ENCODE measurements at places on chromosomes 12 and 14.
A peak's percentile ranks its signal among the peaks of the same experiment; 100 is the strongest.

DNA sequence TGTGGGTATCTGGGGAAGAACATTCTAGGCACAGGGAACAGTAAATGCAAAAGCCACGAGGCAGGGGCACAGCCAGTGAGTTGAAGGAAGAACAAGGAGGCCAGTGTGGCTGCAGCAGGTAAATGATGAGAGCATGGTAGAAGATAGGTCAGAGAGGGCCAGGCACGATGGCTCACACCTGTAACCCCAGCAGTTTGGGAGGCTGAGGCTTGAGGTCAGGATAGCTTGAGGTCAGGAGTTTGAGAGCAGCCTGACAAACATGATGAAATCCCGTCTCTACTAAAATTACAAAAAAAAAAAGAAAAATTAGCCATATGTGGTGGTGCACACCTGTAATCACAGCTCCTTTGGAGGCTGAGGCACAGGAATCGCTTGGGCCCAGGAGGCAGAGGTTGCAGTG is 86.7 kb upstream of the ESRRB start:
- DNase-seq = no peak

DNA sequence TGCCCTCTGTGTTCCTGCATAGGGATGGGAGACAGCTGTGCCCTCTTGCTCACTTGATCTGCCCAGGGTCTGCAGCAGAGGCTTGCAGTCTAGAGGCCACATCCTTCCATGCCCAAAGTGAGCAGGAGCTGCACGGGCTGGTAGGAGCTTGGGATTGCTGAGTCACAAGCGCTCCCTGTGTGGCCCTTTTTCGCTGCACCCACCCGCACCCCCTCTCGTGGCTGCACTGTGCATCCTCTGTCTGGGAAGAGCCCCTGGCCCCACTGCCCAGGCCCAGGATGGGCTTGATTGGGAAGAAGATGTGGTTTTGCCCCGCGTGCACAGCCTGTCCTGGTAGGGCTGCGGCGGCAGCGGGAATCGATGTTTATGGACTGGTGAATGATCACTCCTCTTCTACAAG is 192.4 kb downstream of the TSPAN9 start:
- DNase-seq = no peak

DNA sequence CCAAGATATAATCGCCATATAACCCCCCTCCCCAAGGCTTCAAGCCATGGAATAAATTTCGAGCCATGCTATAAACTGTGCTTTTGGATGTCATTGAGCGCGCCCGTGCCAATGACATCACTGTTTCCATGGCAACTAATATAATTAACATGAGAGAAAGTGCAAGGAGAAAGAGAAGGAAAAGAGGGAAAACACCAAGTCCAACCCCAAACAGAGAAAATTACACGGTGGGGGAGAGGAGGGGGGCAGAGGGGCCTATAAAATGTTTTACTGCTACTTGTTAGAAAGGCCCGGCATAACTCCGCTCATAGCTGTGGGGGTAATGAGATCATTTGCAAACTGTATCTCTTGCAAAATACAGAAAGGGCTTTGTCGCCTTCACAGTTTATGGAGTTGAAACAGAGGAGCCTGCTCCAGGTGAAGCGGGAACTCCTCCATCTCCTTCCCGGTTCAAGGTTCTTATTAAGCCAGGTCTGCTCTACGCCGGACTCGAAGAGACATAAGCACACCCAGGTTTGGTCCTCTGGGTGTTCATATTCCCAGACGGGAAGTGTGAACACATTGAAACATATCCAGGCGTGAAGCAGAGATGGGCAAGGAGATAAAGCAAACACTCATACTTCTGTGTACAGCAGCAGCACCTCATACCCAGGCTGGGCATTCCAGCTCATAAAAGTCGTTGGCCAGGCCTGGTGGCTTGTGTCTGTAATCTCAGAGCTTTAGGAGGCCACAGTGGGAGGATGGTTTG is 99.1 kb upstream of the MAP1LC3B2 start:
- no peak for DNase-seq

DNA sequence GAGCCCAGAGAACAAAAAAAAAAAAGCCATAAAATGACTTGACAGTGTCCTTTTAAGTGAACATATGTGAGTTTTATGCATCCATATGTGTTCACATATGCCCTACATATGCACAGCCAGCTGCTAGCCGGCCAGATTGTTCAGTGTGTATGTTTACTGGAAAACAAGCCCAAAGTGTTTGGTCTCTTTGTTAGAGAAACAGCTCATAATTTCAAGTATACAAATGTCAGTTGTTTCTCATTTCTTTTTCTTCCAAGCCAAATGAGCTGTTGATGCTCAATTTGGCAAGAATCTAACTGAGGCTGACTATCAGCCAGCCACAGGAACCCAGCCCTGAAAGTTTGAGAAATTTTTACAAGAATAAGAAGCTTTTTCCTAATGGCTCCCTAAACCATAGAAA is 60.8 kb upstream of the TSPAN8 start:
- DNase-seq = no peak

- no peak for DNase-seq
These were observed 328.2 kb downstream of the CACNA1C start for GRCh38 chr12:2380946-2381345.

DNA sequence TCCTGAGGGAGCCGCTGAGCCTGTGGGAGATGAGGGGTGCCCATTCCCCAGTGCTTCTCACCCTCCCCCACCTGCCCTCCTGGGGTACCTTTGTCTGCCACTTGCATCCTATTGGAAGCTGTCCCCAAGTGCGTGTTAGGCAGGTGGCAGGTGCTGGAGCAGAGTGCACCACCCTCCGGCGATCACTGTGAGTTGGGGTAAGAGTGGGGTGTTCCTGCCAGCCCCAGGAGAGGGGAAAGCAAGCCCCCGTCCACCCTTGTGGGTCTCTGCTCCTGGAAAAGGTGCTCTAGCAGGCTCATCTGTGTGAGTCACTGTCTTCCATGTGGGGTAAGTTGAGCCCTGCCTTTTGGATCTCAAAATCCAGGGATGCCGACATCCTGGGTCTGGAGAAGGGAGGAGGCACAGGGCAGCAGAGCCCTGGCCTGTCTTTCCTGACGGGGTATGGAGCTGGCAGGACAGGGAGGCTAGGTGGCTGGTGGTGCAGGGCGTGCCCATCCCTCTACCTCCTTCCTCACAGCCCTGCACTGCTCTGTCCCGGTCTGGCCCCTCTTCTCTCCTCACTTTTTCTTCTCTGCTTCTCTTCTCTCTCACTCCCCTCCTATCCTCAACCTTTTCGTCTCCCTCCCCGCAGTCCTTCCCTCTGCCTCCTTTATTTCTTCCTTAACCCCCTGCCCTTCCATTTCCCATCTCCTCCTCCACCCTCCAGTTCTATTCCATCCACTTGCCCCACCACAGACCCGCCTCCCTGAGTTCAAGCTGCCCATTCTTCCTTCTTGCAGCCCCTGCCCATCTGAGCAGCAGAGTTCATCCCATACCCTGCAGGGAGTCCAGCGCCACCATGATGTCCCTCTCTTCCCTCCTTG is 20.1 kb upstream of the KRT7 start:
- no peak for DNase-seq

GRCh38 chr14:58836303-58836974 is 198.7 kb downstream of the DACT1 start:
- no peak for DNase-seq

GRCh38 chr14:24430682-24431568 is 1.2 kb downstream of the KHNYN start:
- DNase-seq = no peak

DNA sequence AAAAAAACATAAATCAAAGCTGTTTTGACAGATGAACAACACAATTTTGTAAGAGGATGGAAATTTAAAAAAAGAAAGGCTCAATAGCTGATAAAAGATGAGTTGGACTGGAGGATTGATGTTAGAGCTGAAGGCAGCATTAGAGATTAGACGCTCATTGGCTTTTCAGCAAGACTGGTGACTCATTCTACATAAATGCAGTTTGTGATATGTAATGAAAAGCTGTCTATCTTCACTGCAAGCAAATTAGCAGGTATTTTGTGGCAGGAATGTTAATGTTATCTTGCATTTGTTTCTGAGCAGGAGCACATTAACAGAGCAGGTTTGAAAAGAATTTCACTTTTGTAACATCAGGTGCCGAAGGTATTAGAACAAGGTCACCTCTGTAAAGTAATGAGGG is 442.7 kb upstream of the NOVA1 start:
- no peak for DNase-seq

- no peak for DNase-seq
These were observed 70.1 kb upstream of the HOXC13 start for GRCh38 chr12:53868511-53868986.

DNA sequence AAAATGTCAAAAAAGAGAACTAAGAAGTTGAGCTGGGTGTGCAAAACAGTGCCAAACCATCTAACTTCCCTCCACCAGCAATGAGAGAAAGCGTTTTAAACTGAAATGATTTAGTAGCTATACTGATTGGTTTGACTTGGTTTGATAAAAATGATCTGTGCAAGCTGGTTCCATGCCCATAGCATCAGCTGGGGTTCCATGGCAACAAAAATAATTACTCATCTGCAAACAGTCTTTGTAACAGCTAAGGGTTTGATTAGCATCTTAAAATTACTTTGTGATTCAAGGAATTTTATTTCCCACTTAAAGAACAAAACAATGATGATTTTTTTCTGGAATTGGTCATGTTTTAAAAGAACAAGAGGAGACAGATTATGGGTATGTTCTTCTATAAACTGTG is 15.0 kb upstream of the BICD1 start:
- DNase-seq = no peak

DNA sequence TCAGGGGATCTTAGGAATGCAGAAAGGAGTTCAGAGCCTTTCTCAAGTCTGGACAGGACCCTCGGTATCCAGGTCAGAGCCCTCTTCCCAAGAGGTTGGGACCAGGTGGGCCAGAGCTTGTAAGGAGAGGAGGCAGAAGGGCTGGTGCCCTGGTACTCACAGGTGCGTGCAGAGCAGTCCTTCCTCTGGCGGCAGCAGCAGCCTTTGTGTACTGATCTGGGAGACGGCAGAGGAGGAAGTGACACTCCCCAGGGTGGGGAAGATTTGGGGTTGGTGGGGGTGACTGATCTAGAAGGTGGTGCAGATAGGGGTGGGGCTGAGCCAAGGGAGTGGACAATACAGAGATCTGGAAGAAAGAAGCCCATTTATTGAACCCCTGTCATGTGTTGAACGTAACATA is at the start of gene ITGB7:
ITGB7 (minus strand) TSS at position 210 of the 400 bp plus-strand sequence. CDS start 6,808 bp downstream, outside the sequence.
- DNase-seq = no peak

- DNase-seq = no peak
These were observed 41.3 kb upstream of the TMTC2 start for GRCh38 chr12:82645414-82645813.

DNA sequence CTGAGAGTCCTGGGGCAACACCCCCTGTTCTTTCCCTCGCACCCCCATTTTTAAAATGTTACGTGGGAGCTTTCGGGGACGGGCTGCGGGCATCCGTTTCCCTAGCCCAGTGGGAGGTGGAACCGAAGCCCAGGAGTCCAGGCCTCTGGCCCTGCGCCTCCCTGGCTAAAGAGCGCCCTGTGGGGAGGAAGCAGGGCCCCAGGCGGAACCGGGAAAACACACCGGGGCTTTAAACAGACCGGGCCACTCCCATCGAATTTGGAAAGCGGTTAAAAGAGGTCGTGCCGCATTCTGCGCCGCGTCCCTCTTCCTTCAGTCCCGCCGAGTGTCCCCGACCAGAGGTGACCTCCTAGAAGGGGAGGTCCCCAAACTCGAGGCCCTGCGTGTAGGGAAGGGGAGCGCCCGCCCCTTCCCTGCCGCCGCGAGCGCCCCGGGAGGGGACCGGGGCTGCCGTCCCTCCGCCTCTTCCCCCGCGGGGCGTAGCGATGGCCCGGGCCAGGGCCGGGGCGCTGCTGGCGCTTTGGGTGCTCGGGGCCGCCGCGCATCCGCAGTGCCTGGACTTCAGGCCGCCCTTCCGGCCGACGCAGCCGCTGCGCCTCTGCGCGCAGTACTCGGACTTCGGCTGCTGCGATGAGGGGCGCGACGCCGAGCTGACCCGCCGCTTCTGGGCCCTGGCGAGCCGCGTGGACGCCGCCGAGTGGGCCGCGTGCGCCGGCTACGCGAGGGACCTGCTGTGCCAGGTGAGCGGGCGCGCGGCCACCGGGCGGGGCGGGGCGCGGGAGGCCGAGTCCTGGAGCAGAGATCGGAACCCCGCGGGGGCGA is at the start of gene HHIPL1:
HHIPL1 (plus strand) TSS at position 407 of the 822 bp plus-strand sequence; CDS start at position 486, 79 bp downstream.
- DNase-seq = no peak

DNA sequence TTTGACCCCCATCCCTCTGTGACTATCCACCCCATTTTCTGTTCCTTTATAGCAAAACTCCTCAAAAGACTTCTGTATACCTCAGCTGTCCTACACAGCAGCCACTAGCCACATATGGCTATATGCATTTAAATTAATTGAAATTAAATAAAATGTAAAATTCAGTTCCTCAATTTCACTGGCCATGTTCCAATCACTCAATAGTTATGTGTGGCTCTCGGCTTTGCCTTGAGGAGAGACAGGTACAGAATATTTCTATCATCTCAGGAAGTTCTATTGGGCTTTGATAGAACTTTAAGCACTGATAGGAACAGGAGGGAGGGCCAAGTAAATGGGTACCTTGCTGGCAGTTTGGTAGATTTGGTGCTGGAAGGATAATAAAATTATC is 280.3 kb upstream of the AMIGO2 start:
- DNase-seq = no peak

DNA sequence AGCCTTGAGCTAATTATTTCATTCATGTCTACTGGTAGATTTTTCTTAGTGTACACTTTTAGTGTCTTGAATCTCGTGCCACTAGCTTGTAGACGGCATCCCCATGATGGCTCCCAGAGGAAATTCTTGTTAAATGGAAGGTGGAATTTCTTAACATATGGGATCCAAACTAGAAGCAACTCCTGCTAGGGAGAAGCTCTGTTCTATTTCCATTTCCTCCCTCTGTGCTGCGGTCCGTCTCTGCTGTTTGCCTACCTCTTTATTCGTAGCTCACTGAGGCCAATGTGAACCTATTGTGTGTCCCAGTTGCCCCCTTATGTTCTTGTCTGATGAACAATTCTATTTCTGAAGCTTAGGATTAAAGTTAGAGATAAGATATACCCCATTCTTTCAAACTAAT is 588 bp downstream of the PIK3C2G start:
- no peak for DNase-seq

- no peak for DNase-seq
These were observed 32.9 kb downstream of the ZFYVE21 start for GRCh38 chr14:103748534-103748857.

- DNase-seq = no peak
These were observed 85.0 kb downstream of the PAPOLA start for GRCh38 chr14:96586921-96587822.

DNA sequence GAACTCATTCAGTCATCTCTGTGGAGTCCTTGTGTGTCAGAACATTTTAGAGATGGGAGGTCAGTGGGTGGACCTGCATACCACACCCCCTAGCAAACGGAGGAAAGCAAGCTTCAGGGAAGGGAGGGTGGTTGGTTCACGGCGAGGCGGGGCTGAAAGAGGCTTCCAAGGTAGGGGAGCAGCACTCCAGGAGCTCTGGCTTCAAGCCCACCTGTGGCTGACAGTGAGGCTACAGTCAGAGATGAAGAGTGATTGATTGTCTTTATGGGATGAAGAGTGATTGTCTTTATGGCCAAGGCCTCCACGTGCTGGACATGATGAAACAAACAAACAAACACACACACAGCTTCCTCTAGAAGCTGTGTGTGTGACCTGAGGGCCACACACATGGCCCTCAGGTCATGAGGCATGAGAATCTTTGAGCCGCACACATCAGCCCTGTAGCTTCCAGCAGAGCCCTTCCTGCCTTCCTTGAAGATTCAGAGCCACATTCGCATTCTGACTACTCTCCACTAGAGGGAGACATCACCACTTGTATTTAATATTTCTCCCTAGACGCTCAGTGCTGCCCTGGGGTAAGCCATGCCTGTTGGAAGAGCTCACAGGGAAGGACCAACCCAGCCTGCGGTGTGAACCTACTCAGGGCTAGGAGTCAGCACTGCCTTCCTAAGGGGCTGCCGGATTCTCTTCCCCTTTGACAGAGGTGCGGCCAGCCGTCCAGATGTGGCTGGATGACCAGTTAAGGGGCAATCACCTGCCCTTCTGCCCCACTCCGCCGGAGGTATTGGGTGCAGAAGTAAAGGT is 54.4 kb upstream of the KCNA1 start:
- peak; percentile 50 for DNase-seq
